ENCODE measurements at places on chromosomes 12 and 14.

- DNase-seq = no peak
Observed at GRCh38 chr14:96261053-96261452, 5.0 kb downstream of the BDKRB1 start.

- no peak for DNase-seq
Observed at GRCh38 chr12:104964167-104964855, 6.2 kb upstream of the SLC41A2 start.

DNA sequence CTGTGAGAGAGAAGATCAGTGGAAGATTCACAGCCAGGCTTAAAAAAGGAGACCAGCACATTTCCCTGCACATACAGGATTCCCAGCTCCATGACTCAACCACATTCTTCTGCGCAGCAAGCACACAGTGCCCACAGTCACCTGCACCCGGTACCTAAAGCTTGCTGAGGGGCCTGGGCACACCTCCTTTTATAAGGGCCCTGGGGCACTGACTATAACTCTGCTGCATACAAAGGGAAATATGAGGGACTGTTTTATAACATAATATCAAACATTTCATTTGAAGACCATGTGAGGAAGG, 322.9 kb downstream of the DAD1 start:
- no peak for DNase-seq

- DNase-seq = no peak
Observed at GRCh38 chr12:110743571-110744093, 941 bp upstream of the PPP1CC start.

DNA sequence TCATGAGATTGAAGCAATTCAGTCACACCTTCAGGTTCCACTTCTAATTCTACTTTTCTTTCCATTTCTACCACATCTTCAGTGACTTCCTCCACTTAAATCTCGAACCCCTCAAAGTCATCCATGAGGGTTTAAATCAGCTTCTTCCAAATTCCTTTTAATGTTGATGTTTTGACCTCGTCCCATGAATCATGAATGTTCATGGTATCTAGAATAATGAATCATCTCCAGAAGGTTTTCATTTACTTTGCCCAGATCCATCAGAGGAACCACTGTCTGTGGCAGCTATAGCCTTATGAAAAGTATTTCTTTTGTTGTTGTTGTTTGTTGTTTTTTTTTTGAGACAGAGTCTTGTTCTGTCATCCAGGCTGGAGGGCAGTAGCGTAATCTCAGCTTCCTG, 7.6 kb downstream of the RXYLT1 start:
- DNase-seq = no peak

DNA sequence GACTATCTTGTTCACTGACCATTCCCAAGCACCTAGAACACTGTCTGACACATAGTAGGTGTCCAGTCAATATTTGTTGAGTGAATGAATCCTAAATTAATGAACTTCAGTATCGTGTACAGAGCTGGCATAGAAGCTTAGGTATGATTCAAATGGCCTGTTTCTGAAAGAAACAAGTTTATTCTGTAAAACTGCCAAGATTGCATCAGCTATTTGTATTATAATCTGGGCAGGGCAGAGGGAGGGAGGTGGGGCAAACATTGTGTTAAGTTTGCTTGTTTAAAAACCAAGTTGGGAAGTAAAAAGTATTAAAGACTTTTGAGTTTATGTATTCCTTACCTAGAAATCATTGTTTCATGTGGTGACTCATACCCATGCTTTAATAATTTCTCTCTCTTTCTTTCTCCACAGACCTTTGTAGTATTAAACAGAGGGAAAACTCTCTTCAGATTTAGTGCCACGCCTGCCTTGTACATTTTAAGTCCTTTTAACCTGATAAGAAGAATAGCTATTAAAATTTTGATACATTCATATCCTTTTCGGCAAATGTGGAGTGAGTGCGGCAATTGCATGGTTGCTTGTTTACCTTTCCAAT, 92.8 kb downstream of the SCN8A start:
- no peak for DNase-seq

GRCh38 chr14:60647081-60647836, 2.0 kb downstream of the SIX1 start:
- no peak for DNase-seq

DNA sequence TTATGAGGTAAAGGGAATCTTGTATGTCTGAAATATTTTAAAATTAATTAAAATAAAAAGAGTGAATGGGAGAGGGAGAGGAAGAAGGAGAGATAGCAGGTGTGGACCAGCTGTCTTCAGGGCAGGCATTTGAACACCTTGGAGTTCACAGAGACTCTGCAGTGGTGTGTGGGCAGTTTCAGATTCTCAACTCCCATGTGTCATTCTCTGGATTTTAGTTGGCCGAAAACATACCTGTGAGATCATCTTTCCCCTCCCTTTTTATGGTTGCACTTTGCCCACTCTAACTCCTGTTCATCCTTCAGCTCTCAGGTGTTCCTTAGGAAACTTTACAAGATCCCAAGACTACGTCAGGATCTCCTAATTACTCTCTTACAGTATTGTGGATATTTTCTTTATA, 108.1 kb downstream of the ERC1 start:
- no peak for DNase-seq

DNA sequence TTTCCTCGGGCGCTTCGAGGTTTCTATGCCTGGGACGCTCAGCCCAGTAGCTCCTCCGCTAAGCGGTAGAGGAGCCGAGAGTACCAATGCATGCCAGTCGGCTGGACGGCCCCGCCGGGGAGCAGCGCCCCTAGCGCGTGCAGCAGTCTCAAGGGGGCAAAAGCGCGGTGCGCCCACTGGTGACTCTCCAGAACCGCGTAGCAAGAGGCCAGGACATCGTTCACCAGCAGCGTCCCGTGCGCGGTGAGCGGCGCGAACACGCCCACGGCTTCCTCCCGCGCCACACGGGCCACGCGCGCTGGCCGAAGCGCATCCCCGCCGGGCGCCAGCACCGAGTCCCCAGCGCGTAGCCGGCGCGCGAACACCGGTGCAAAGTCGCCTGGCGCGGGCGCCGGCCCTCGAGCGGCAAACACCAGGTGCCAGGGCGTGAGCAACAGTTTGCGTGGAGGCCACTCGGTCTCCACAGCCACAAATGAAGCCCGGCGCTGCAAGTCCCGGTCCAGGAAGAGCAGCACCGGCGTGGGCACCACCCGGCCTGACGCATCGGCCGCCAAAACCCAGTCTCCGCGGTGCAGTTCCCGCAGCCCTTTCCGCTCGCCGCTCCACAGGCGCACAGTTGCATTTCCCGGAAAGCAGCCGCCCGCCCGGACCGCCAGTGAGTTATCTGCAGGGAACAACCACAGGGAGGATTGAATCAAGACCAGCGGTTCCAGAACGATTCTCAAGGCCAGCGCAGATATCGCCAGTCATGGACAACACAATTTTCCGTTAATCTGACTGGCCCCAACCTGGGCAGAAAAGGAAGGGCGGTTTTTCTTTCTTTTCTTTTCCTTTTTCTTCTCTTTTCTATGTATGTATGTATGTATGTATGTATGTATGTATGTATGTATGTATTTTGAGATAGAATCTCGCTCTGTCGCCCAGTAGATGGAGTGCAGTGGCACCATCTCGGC, 4.5 kb downstream of the DHH start:
- no peak for DNase-seq

- peak; percentile 12 for DNase-seq
Observed at GRCh38 chr14:104389326-104390220, 190.0 kb upstream of the C14orf180 start.

- DNase-seq = no peak
Observed at GRCh38 chr12:121754836-121755235, 38.7 kb downstream of the RHOF start.

- DNase-seq = no peak
Observed at GRCh38 chr12:56086096-56086495, 6.1 kb downstream of the ERBB3 start.

DNA sequence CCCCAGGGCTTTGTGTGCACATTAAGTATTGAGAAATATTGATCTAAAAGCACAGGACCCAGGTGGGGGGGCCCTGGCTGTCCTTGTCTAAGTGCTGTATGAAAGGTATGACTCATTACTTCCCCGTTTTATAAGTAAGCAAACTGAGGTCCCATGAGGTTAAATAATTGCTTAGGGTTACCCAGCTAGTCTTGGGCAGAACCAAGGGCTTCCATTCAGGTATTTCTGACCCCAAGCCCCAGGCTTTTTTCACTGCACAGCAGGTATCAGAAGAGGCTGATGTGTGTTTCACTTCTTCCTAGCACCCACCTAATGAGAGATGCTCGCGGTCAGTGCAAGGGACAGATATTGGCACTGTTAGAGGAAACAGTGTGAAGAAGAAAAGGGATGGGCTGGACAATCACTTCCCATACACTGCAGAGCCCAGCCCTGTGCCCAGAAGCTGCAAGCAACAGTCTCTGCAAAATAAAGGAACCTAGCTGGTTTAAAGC, 4.7 kb upstream of the TC2N start:
- DNase-seq = no peak

- no peak for DNase-seq
Observed at GRCh38 chr12:27359578-27360340, 27.1 kb downstream of the BMAL2 start.

DNA sequence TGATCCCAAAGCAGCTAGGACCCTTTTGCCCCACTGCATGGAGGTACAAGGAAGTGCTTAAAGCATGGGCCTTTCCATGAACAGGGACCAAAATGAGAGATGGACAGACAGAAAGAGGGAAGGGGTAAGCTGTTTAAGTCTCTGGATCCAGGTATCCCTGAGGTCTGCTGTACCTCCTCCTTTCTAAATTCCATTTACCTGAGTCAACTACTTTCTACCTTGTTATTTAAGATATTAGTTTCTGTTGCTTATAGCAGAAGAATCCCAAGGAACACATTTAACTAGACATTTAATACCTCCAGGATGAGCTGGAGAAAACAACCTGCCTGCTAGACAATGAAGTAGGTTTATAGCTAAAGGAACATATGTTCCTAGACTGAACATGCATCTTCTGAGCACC, 157.6 kb upstream of the TMCC3 start:
- no peak for DNase-seq

DNA sequence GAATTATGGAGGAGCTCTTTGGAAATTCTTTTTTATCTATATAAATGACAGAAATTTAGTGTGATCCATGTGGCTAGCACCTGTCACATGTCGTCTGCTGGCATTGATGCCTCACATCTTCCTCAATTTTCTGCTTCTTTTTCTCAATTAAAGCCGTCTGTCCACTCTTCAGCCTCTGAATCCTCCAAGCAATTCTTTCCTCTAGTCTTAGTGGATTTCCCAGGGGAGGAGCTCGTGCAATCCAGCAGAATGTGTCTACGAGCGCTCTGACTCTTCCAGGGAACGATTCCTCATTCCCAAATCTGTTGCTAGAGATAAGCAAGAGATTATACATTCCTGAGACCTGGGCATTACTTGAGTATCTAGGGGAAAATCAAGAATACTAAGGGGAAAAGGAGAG, 176.6 kb downstream of the EMP1 start:
- DNase-seq = no peak

- no peak for DNase-seq
Observed at GRCh38 chr14:101560534-101561113, 671 bp upstream of the DIO3 start.

DNA sequence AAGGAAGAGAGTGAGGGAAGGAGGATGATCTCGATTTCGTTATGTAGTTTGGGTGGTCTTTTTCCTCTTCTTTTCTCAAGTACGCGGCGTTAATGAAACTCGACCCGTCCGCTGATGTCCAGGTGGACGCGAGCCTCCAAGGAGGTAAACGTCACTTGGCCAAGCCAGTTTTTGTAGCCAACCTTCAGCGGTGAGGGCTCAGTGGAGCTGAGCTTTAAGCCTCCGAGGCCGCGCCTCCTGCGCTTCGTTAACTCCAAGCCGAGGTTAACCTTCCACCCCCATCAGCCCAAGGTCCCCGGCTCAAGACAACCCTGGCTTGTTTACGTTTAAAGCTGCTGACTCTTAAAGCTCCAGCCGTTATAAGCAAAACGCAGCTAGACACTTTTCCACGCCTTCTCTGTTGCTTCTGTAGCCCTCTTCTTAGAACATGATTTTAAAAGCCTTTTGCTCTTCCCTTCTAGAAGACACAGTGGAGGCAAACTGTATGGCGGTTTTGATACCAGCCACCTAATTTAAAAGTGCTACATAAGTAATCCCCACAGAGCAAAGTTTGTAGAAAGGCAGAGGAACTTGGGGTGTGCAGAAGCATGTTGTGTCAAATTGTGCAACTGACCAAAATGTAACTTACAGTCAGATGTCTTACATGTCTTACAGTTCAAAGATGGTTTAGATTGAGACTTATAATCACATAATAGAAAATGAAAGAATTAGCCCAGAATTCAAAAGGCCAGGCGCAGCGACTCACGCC, 923 bp upstream of the ITPR2 start:
- no peak for DNase-seq

DNA sequence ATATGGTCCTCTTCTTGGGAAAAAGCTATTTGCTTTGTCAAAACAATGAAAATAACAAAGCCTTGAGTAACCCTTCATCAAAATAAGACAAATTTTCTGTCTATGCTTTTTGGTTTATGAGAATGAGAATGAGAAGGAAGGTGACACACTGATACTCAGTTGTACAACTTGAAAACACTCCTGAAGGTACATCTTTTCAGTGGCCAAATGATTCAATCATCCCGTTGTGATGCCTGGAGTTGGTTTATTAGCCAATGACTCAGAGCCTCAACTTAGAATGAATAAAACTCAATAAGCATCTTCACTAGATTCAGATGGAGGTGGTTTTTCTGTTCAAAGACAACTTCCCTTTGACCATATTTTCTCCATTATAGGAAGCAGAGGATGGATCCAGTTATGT, 7.8 kb upstream of the CALM1 start:
- DNase-seq = no peak

DNA sequence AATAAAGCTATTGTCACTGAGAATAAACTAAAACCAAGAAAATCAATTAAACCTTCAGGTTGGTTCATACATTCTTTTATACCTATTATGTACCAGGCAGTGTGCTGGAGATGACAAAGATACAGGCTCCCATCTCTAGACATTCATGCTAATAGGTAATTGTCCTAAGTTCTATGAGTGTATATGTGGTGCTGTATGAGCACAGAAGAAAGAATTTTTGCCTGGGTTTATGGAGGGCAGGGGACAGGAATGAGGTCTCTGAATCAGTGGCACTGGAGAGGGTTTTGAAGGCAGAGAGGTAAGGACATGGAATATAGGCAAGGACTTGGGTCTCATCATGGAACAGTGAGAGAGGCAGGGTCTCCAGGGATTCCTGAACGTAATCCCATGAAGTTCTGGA, 38.7 kb downstream of the MAP1LC3B2 start:
- no peak for DNase-seq

GRCh38 chr14:104891664-104892530, 26.8 kb downstream of the CEP170B start:
- no peak for DNase-seq

- DNase-seq = no peak
Observed at GRCh38 chr12:12534166-12534866, 28.3 kb downstream of the DUSP16 start.

DNA sequence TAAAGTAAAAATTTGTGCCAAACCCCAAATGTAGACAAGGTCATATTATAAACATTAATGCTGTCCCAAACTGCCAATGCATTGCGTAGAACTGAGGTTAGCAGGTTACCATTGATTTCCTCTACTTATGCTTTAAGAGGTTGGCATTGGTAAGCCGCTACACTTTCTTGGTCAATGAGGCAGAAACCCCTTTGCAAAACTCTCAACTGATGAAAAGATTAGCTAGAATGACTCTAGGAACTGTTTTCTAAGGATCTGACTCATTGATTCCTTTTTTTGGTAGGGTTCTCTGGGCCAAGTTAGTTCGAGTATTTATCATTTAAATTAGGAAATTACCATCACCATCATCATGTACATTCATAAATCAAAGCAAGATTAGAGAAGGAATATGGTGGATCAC, 44.6 kb downstream of the HMGA2 start:
- no peak for DNase-seq

All from stimulated activated CD4-positive, alpha-beta T cell treated with anti-CD3 and anti-CD28 coated beads, Interleukin-15, amount 100 ng/mL, for 48 hours (primary cell).